ENCODE measurements at places on chromosomes 1 and 21. TPM values are rescaled to one million over a fixed set of nuclear protein-coding genes. Genes with fewer than 3 reads are reported as not detected.

Gene MCOLN3
- total RNA-seq, result 0.68 TPM

Gene MIXL1
- not detected for total RNA-seq

Gene PINK1
- total RNA-seq, result 3.8 TPM

Gene FMO1
- not detected for total RNA-seq

Gene VCAM1
- 0.05 TPM for total RNA-seq

Gene NTMT2
- not detected for total RNA-seq

Gene DIPK1A
- total RNA-seq, result 23.0 TPM

Gene SLAMF6
- 13.0 TPM for total RNA-seq

Gene CYYR1
- 0.07 TPM for total RNA-seq

Gene C1orf115
- 0.11 TPM for total RNA-seq

Gene PTGER3
- 0.43 TPM for total RNA-seq

Gene MEGF6
- 1.7 TPM for total RNA-seq

Gene NDC1
- total RNA-seq, result 32.4 TPM

Gene SPRR3
- not detected for total RNA-seq

Data from activated T-helper 2 cell treated with anti-CD3 and anti-CD28 coated beads, Interferon-gamma antibody, Interleukin-2, Interleukin-4, amounts not matched to agents 10 μg/mL and 5 μg/mL and 100 μg/mL, durations not matched to agents 14 hours and 24 hours and 36 hours (primary cell).